RCC 7860 (cell line): ENCODE measurements at places on chromosomes 2 and 18.

DNA sequence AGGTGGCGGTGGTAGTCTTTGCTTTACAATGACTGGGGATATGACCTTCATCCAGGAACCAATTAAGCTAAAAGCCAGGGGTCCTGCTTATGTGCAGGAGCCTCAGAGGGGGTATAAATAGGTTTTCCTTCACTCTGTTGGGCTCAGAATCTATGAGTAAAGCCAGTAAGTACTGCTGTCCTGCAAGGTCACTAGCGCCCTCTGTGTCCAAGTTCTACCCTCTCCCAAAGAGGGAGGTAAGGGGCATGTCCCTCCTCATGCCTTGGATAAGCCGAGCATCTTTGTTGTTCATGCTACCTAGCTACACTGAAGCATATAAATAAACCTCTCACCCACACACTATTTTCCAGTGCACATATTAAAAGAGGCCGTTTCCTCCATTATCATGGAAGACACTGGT, 79.4 kb downstream of the SPRED2 start:
- DNase-seq, result no peak

DNA sequence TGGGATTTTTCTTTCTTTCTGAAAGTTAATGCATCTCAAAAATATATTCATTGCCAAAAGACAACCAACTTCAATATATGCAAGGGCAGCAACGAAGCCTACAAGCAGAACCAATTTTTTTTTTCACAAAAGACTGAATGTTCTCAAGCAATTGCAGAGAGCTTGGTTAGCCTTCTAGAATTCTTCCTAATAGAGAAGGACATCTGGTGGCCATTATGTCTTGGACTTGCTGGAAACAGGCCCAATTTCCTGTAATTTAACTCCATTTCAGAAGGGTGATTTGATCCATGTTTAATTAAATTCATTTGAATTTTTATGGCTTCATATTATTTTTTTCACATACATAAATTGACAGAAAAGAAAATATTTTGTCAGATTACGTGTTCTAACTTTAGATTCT, 208.0 kb downstream of the TPGS2 start:
- DNase-seq, result no peak

- DNase-seq, result no peak
Observed at GRCh38 chr18:38525039-38525438, 959.4 kb upstream of the CELF4 start.

GRCh38 chr2:44163777-44164176, 4.9 kb upstream of the PPM1B start:
- no peak for DNase-seq

DNA sequence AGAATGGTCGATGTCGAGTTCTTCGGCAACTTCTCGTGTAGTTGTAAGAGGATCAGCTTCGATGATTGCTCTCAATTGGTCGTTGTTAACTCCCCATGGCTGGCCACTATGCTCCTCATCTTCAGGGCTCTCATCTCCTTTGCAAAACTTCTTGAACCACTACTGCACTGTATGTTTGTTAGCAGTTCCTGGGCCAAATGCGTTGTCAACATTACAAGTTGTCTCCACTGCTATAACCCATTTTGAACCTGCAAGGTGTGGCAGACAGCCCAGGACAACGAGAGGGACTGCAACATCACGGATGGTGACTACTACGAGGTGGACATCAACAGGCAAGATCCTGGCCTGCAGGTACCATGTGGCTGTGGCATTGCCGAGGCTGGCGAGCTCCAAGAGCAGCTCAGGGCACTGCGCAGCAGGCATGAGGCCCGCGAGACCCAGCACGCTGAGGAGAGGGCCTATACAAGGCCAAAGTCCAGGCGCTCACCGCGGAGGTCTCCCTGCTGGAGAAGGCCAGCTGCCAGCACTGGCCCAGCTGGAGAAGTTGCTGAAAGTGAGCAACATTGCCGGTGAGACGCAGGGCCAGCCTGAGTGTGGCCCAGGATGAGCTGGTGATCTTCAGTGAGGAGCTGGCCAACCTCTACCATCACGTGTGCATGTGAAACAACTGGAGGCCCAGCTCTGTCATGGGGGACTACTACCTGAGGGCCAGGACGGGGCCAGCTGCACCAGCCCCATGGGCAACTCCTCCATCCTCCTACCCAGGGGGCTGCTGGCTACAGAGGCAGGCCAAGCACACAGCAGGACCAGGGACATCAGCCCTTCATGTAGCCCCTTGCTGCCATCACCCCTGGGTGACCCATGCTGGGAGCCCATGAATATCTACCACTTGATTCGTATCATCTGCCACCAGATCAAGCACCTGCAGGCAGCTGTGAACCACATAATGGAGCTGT, 20.2 kb downstream of the CLK1 start:
- DNase-seq, result no peak

- no peak for DNase-seq
Observed at GRCh38 chr2:16038621-16039020, 98.3 kb downstream of the MYCN start.

DNA sequence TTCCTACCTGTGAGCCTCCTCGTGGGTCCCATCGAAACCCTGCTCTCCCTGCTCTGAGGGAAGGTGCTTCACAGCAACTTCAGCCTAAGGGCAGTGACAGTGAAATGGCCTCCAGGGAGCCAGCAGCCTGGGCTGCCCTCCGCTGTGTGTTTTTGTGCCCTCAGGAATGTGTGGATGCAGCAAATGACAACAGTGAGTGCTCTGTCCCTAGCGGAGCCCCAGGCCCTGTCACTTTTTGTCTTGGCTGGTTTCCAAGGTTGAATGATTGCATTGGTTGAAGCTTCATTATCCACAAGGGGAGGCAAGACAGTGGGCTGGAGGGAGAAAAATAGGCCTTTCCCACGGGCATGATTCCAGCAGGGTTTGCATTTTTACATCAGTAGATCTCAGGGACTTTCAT, 42.9 kb downstream of the STON1 start:
- DNase-seq, result no peak

GRCh38 chr18:24913507-24914170, 438.3 kb downstream of the ZNF521 start:
- DNase-seq, result no peak

DNA sequence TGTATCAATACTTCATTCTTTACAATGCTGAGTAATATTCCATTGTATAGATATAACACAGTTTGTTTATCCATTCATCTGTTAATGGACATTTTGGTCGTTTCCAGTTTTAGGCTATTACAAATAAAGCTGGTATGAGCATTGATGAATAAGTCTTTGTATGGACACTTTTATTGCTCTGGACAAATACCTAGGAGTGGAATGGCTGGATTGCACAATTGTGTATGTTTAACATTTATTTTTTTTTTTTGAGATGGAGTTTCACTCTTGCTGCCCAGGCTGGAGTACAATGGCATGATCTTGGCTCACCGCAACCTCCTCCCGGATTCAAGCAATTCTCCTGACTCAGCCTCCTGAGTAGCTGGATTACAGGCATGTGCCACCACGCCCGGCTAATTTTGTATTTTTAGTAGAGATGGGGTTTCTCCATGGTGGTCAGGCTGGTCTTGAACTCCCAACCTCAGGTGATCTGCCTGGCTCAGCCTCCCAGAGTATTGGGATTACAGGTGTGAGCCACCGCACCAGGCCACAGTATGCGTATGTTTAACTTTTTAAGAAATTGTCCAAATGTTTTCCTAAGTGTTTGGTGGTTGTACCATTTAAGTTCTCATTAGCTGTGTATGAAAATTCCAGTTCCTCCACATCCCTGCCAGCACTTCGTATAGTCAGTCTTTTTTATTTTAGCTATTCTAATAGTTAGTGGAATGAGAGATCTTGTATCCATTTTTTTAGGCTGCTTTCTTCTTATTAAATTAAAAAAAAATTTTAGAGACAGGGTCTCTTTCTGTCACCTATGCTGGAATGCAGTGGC, 194.9 kb upstream of the HAAO start:
- DNase-seq, result no peak

DNA sequence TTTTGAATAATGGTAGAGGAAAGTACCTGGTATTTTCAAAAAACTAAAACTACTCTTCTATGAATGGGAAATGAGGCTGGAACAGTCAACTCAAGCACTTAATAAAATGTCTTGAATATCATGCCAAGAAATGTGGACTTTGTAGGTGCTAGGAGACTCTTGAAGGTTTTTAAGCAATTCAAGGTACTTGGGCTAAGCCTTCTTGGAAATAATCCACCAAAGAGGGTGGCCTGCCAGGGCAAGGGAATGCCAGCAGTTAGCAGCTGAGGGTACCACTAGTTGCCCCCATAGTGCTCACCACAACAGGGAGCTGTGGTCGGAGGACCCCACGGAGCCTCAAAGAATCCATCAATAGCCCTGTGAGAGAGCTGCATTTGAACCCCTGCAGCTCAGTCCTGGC, 14.6 kb upstream of the ACYP2 start:
- no peak for DNase-seq

- no peak for DNase-seq
Observed at GRCh38 chr2:179550214-179550613, 285.6 kb upstream of the SESTD1 start.

- DNase-seq, result no peak
Observed at GRCh38 chr18:79405019-79405780, 9.5 kb downstream of the NFATC1 start.

DNA sequence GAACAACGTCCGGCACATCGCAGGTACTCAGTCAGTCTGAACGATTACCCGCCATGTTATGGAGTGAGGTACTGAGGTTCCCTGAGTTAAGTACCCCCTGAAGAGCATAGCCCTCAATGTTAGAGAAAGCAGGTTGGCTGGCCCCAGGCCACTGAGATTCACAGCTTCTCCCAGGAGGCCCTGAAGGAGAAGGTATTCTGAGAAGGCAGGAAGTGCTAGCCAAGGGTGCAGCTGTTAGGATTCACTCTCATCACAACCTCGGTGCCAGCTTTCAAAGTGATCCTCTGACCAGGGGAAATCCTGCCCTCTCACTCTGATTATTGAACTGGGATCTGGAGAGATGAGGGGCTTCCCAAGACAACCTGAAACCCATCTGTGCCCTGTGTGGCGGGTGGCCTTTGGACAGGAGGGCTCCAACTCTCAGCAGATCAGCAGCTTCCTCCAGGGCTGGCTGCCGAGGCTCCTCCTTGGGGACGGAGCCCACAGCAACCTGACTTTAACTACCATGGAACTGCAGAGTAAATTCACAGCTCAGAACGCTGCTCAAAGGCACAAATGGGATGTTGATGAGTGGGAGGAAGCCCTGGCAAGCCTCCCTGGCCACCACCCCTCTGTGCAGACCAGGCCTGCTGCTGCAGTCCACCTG, 7.8 kb downstream of the EHD3 start:
- no peak for DNase-seq

- no peak for DNase-seq
Observed at GRCh38 chr2:234967201-234967869, 15.5 kb downstream of the SH3BP4 start.

- DNase-seq, result no peak
Observed at GRCh38 chr18:40380686-40381439, 1574.2 kb upstream of the PIK3C3 start.

DNA sequence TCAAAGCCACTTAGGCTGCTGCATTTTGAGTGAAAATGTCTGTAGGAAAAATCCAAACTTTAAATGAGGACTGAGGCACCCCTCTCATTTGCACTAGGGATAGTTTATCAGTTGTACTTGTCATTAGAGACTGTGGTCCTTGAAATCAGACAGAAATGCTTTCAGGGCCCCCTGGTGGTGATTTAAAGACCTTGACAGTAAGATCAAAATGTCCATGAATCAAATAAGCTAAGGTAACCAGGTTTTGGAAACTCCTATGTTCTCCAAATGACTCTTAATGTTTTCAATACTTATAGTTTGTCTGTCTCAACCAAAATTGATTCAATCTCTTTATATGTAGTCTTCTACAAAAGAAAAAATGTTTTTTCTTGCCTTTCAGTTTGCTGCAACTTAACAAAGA, 28.8 kb upstream of the DDX18 start:
- peak; percentile 40 for DNase-seq

GRCh38 chr18:15198116-15198389, 450.1 kb downstream of the ANKRD30B start:
- DNase-seq, result no peak

DNA sequence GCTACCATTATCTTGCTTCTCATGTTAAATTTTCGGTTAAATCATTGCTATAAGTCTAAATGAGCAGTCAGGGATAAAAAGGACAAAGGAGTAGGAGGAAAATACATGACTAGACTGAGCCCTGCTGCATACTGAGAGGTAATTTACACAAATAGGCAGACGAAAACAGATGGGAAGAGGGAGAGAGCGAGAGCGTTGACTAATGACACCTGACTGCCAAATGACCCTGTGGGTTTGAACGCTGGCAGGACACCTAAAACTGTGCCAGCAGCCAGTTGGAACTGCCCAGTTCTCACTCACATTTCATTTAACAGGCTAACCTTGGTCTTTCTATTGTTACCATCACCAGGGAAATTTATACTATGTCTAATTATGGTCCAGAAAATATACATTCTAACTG, 978.2 kb downstream of the CPS1 start:
- DNase-seq, result no peak

GRCh38 chr2:180676520-180677025, 303.8 kb upstream of the UBE2E3 start:
- no peak for DNase-seq

DNA sequence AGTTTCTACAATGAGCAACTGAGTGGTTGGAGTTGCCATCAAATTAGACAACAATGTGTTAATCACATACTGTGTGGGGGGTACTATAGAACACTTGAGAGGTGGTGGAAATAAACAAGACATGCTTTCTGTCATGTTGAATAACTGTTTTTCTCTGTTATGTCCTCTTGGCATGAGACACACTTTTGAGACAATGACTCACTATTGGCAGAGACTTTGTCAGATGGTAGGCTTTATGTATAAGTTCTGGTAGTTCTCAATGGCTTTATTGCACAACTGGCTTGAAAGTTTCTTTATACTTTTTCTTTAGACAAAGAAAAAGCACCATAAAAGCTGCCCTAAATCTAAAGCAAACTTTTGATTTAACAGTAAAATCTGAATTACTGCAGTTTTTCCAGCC, 578.7 kb downstream of the ADCYAP1 start:
- DNase-seq, result no peak

GRCh38 chr18:13257361-13257980, 38.9 kb downstream of the LDLRAD4 start:
- DNase-seq, result no peak

- no peak for DNase-seq
Observed at GRCh38 chr2:85811180-85812093, 57.6 kb downstream of the ATOH8 start.

DNA sequence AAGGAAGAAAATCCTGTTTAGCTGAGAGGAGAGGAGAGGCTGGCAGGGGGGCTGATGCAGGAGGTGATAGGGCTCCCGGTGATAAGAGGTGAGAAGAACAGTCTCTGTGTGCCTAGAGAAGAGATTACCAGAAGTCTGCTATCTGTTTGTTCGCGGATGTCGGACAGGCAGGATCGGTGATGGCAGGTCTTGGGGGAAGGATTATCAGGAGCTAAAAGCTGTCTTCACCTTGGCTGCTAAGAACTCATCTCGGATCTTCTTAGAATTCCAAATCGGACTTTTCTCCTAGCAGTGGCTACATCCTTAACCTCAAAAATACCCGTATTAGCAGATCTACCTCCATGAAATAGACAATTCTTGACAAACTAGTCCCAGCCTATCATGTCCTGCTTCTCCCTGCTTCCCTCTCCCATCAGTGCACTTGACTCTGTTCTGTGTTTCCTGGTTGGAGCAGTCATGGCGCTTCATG, 282.1 kb upstream of the TRIB2 start:
- no peak for DNase-seq

GRCh38 chr2:186108470-186108869, 369.9 kb downstream of the FSIP2 start:
- DNase-seq, result no peak
